ENCODE measurements at places on chromosomes 3 and 15.
A peak's percentile ranks its signal among the peaks of the same experiment; 100 is the strongest.

DNA sequence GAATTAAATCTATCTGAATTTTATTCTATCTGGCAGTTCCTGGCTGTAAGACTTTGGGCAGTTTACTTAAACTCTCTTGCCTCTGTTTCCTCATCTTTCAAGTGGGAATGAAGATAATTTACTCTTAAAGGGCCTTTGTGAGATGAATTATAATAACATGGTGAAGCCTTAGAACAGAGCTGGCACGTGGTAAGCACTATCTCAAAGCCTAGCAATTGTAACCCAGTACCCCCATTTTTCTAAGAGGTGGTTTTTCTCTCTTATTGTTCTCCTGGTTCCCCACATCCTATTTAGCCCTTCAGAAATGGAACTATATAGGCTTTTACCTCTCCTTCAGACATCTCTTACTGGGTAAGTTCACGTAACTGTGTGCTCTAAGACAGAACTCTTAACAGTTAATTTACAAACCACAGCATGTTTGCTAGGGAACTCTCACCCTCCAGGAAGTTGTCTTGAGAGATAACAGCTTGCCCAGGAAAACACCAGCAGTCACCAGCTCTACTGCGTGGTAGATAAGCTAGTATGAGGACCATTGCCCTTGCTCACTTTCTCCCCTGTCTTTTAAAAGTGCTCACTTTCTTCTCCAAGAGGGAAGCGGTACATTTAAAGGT, 12.3 kb upstream of the CRBN start:
- DNase-seq, result no peak

DNA sequence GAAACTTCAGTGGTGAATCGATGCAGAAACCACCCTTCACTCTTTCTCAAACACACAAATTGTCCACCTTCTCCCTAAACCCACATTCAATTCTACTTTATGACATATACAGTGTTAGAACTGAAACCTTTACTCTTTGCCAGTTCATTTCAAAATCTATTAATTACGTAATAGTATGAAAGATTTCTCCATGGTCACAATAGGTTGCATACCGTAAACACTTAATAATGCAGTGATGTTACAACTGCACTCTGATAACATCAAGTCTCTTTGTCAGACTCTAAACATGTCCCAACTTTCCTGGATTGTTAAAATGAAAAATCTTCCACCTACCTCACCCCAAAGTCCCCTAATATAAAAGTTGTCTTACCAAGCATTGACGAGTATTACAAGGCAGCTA, 111.8 kb upstream of the PROK2 start:
- no peak for DNase-seq

GRCh38 chr3:123587401-123587800, 2.5 kb upstream of the HACD2 start:
- no peak for DNase-seq

- no peak for DNase-seq
Observed at GRCh38 chr3:31165399-31165860, 271.0 kb upstream of the GADL1 start.

- no peak for DNase-seq
Observed at GRCh38 chr15:78237146-78237545, 2.8 kb upstream of the ACSBG1 start.

- no peak for DNase-seq
Observed at GRCh38 chr3:170563712-170564423, 22.0 kb downstream of the SLC7A14 start.

GRCh38 chr3:184541886-184542562, 19.6 kb upstream of the EPHB3 start:
- DNase-seq, result no peak

DNA sequence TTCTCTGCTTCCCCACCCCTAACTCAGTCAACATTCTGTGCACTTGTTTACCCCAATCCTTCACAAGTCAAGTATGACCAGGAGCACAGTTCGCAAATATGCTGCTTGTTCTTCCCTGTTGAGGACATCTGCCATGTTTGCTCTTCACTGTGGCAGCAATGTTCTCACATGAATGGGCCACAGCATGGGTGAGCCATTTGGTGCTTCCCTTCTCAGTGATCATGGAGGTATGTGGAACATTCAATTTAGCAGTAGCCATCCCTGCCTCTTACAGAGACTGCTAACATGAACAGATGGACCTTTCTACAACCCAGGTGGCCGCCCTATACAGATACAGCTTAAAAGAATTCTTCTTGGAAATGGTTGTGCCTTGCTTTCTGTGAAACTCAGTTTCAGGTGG, 660.1 kb upstream of the SGO1 start:
- no peak for DNase-seq

- peak; percentile 67 for DNase-seq
Observed at GRCh38 chr3:111616417-111617105, 21.4 kb upstream of the ZBED2 start.

GRCh38 chr15:93730724-93731123, 500.6 kb upstream of the MCTP2 start:
- no peak for DNase-seq

DNA sequence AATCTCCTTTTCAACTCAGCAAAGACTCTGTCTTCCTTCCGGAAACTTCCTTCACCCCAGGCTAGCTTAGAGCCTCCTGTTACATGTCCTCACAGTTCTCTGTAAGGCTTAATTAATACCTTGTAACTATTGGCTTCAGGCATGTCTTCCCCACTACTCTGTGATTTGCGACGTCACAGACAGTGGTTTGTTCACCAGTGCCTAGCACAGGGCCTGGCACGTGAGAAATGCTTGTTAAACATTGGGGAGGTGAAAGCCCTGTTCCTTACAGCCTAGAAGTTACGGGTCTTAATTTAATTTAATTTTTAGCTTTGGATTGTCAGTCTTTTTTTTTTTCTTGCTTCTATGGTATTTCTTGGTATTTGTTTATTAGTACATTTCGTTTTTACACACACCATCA, 36.4 kb upstream of the CACNA2D3 start:
- DNase-seq, result no peak

- no peak for DNase-seq
Observed at GRCh38 chr3:119795849-119796248, 13.9 kb downstream of the NR1I2 start.

DNA sequence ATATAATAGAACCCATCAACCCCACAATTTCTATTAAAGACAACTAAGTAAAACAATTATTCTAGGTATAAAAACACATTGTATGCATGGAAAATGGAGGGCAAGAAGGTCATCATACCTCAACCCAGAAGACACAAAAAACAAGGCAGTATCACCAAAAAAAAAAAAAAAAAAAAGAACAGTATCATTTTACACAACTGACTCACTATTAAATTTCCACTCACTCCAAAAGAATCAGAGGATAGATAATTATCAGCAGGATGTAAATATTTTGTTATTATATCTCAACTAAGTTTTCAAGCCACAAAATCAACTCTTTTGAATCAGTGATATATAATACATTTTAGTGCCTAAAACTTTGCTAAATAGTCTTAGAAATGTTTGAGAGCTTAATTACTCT, 55.0 kb downstream of the CLASP2 start:
- no peak for DNase-seq

DNA sequence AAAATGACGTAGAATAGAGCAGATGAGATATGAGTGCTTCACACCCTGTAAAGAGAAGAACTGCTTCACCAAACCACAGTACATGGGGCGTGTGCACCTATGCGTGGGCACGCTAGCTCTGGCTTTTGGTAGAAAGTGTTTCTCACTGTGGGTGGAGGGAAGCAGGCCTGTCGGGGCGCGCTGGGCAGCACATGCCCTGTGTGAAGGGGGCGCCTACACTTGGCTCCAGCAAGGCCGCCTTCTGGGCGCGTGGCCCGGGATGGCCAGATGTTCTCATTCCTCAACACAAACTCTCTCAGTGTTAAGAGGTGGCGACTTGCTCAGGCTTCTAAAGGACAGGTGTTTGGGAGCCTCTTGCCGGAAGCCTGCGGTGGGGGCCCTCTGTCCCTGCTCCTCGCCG, 90.0 kb downstream of the FBLN2 start:
- no peak for DNase-seq

Data from activated naive CD8-positive, alpha-beta T cell treated with anti-CD3 and anti-CD28 coated beads, Interleukin-2, amount 10 ng/mL, durations not matched to agents 7 days and 5 days (primary cell).